ENCODE measurements at places on chromosomes 2 and 18.

DNA sequence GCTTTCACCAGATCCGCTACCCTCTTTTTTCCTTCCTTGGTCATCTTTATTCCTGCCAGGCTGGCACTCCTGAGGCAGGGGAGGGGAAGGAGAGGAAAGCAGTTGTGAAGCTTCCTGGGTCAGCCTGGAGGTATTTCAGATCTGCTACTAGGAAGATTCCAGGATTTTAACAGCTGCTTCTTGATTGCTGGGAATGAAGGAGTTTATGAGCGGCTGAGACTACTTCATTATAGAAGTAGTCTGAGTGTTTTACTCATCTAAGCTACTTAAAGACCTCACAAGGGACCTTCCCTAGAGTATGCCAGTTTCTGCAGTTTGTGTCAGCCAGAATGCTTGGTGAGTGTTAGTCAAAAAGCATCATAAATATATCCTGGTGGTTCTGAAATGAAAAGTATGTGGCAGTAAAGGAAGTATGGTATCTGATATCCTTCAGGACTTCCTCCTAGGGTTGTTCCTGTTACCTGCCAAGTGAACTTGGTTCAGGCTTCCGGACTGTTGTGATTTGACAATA lies 1.9 kb downstream of the TANC1 start:
- no peak for DNase-seq

DNA sequence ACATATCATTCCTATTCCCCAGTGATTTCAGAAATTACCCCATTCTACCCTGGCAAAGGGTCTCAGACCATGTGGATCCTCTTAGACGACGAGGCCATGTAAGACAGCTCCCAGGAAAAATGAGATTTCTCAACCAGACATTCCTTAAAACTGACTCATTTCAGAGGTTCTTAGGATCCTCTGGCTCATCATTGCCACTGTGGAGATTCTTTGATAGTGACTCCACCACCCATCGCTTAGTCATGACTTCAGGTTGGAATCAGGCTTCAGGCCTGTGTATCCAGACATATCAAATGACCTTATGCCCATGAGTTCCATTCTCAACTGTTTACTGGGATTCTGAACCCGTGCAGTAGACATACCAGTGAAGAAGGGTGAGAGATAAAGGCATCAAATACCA lies 245.6 kb upstream of the TCF4 start:
- no peak for DNase-seq

GRCh38 chr2:239602290-239603282 lies 201.8 kb upstream of the HDAC4 start:
- peak; percentile 25 for DNase-seq

GRCh38 chr18:78914249-78914935 lies 65.2 kb upstream of the SALL3 start:
- DNase-seq: no peak

DNA sequence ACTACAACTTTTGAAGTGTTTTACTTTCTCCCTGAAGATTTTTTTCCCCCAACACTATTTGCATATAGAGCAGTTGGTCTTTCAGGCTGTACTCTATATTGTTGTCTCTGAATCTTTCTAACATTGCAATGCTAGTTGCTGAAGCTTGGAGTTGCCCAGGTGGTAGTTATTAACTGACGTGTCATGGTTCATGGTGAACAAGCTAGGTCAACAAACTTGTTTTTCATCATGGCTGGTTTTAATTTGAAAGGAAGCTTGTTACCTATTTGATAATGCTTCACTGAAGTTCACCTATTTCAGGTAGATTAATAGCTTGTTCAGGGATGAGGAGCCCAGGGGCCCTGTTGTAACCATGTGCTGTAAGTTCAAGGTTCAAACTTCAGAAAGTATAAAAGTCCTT lies 158.8 kb upstream of the ZEB2 start:
- DNase-seq: no peak

DNA sequence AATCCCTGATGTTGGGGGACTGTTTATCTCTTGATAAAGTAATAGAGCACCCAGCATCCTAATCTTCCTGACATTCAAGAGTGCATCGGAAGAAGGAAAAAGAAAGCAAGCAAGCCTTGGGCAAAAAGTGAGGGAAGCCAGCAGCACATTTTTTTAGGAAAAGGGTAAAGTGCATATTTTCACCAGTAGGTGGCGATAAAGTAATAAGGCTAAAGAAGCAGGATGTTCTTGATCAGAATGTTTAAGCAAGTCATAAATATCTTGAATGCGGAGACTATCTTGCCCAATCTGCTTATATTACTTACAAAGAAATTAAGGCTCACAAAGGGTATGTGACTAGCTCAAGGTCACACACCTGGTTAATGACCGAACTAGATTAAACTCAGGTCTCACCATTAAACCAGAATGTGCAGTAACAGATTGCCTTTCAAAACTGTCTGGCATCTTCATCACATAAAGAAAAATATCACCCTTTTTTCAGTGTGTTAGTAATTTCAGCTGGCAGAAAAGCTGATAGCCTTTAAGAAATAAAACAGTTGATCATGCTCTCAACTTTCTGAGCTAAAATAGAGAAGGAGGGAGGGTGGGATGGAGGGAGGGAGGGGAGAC lies 83.8 kb downstream of the VIT start:
- DNase-seq: no peak

GRCh38 chr2:172456002-172456401 lies 28.6 kb downstream of the ITGA6 start:
- DNase-seq: no peak

DNA sequence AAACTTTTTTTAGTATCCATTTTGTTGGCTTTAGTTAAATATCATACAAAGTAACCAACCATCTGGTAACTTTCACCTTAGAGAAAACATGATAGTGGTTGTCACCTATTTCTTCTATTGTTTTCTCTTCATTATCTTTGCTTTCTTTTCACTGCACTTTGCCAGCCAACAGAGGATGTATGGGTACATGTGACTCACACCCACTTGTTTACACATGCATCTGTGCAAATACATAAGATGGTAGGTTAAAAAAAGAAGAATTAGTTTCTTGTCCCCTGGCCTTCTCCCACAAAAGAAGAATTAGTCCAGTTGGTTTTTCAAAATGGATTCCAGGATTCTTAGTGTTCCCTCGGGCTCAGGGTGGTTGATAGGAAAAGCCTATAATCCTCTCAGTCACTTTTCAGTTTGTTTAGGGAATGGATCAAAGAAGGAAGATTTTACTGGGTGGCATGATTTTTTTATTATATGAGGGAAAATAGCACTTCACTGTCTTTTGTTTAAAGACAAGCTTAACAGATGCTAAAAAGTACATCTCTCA lies 46.6 kb downstream of the CDK15 start:
- DNase-seq: no peak

- DNase-seq: no peak
These were observed 285.3 kb upstream of the SLC8A1 start for GRCh38 chr2:40737180-40737579.

- DNase-seq: no peak
These were observed 112.2 kb downstream of the ZNF521 start for GRCh38 chr18:25239581-25240419.

- no peak for DNase-seq
These were observed 23.5 kb downstream of the WNT10A start for GRCh38 chr2:218904176-218904575.

GRCh38 chr2:21754164-21754788 lies 630.5 kb downstream of the TDRD15 start:
- DNase-seq: no peak

DNA sequence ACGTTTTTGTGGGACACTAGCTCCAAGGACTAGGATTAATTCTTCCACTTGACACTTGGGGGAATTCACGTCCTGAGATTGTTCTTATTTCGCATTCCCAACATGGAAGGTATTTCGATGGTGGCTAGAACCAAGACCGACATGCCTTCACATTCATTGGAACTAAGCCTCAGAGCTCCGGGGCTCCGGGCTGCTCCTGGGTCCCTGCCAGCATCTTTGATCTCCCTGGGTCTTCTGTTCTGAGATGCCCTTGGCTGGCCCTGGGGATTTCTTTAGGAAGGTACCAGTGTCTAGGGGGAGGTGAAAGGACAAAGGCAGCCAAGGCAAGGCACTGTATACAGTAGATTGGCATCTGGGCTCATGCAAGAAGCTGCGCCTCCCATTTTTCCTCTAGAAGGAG lies 76.8 kb downstream of the DYSF start:
- DNase-seq: no peak

DNA sequence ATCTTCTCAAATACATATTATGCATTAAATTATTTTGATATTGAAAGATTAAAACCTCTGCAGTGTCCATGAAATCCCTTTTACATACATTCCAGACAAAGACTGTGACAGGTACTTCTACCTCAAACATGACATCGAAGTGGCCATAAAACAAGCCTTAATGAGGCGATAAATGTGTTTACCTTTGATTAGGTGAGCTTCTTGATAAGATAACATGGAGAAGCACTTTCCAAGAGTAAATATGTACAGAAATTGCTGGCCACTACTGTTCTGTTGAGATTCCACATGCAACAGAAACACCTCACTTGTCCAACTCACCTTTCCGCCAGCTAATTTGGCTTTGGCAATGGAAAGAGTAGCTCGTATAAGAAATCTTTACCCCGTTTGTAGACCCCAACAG lies 55.2 kb downstream of the ZEB2 start:
- DNase-seq: no peak

GRCh38 chr2:162282765-162283425 lies 35.6 kb downstream of the IFIH1 start:
- DNase-seq: no peak

- no peak for DNase-seq
These were observed 101.6 kb upstream of the XPO1 start for GRCh38 chr2:61639721-61640120.

DNA sequence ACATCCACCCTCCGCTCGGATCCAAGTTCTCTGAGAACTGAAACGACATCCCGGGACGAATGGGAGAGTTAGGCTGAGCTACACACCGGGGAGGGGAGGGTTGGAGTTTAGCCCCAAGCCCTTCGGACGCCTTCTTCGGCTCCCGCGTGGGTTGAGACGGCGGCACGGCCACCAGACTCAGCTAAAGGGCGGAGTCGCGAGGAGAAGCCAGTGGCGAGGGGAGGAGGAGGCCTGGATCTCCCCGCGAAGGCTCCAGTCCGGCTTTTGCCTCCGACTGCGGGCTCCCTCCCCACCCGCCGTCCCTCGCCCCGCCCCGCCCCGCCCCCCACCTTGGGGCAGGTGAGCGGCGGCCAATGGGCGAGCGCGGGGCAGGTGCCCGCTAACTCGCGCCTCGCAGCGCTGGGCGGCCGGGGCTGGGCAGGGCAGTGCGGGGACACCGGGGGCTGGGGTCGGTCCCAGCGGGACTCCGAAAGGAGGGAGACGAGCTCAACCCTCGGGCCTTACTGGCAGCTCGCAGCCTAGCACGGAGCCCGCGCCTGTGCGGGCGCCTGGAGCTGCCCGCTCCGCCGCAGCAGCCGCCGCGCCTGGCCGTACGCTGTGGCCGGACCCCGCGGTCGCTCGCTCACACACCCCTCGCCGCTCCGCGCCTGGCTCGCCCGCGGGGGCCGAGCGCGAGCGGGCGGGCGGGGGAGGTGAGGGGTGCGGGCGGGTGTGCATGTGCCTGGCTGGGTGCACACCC lies at the start of gene EMX1:
Gene EMX1 (plus strand): TSS at position 382 of the 739 bp plus-strand sequence. CDS start 334 bp downstream, at position 716.
- DNase-seq: no peak

DNA sequence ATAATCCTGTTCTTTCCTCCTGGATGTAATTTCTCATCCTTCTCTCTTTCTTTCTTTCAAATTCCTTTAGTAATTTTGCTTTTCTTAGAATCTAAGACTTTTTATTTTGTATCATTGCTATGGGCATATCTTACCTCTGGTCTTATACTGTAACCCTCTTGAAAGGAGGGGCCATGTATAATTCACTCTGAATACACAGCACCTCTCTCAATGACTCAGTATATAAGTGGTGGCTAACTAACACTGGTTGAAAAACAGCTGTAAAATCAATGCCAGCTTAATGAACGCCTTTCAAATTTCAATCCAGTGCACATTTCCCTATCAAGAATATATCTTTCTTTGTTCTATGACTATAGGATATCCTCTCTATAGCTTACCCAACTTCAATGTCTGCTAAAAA lies 53.7 kb downstream of the CWC22 start:
- DNase-seq: no peak

GRCh38 chr2:76506538-76506937 lies 795.8 kb upstream of the GCFC2 start:
- no peak for DNase-seq

DNA sequence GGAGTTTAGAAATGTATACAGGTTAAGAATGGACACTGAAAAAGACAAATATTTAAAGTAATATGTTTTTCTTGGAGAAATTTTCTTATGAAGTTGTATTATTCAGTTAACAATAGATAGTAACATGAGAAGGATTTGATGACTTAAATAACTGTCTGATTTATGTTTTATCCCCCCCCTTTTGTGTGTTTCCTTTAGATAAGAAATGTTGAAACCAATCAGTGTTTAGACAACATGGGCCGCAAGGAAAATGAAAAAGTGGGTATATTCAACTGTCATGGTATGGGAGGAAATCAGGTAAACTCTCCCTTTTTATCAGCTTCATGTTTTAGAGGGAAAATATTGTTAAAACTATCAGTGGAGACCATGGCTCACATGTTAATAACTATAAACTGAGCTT lies 289.7 kb upstream of the KCNJ3 start:
- DNase-seq: no peak

DNA sequence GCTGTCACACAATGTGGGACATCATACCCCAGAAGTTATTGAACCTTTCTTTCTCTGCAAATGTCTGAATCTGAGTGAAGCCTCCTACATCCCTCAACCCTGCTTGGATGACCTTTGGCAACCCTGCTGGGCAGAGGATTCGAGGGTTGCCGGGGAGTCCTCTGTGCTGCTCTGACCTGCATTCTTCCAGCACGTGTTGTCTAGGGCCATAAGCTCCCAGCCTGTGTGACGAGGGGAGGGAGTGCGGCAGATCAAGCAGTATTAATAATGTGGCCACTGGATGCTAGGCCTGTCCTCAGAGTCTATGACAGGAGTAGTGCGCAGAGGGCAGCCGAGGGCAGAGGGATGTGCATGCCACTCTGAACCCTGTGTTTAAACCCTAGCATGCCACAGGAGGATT lies 58.8 kb downstream of the RPL37A start:
- no peak for DNase-seq

- no peak for DNase-seq
These were observed 1430.4 kb upstream of the LRRTM1 start for GRCh38 chr2:81734981-81735380.

- no peak for DNase-seq
These were observed 33.0 kb upstream of the ODC1 start for GRCh38 chr2:10481055-10481665.

DNA sequence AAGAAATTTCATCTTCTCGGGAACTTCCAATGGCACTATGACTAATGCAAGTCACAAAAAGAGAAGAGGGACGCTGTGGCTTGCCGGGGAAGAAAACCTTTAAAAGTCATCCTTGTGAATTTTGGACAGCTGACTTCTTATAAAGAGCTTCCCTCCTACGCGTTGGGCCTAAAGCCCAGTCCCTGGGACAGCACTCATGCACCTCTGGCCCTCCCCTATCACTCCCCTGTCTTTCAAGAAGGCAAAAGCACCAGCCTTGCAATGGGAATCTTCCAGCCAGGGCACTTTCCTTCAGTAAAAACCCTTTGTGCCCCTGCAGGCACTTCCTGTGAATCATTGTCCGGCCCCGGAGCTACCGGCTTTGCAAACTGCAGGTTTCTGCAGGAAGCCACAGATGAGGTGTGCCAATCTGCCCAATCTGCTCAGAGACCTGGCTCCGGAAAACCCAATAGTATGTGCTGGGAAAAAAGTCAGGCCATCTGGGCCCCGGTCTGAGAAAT lies 7.1 kb downstream of the MREG start:
- DNase-seq: peak; percentile 47
